DMS 273 treated with DMSO at 0.1 percent for 48 hours (cell line): ENCODE measurements at places on chromosomes 3 and 15.

GRCh38 chr3:174035328-174035886, 637.9 kb downstream of the NLGN1 start:
- DNase-seq: no peak

DNA sequence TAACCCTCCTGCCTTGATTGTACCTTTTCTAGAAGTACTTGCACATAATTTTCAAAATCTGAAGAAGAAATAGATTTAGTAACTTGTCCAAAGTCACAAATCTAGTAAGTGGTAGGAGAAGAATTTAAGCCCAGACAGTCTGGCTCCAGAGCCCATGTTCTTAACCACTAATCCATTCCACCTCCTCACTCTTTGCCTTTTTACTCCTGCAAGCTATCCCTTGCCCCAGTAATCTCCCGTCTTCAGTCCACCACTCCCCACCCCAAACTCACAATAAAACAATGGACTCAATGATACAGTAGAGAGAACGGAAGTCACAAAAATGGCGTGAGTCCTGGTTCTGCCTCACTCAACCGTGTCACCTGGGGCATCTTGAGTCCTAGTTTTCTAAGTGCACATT, 48.7 kb downstream of the SETMAR start:
- DNase-seq: no peak

DNA sequence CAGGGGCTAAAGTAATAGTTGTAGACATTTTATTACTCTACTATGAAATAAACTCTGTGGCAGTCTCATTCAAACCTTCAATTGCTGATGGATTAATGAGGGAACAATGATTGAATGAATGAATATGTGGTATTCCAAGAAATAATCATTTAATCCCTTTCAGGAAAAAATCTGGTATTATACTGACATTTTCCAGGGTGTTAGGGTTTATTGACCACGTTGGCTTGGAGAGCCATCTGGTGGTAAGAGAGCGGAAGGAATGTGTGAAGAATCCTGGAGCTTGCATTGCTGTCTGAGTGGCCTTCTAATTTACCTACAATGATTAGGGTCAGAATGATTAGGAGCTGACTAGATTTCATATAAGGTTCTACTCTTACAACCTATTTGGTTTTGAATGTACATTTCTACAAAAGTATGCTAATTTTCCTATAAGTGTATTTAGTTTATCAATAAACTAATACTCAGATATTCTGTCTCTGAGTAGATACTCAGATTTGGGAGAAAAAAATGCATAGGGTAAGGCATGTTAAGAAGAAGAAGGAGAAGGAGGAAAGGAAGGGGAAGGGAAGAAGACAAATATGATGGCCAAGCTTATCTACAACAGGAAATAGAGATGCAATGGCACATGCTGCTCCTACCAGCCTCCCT, 249.9 kb downstream of the ROBO1 start:
- DNase-seq: no peak

DNA sequence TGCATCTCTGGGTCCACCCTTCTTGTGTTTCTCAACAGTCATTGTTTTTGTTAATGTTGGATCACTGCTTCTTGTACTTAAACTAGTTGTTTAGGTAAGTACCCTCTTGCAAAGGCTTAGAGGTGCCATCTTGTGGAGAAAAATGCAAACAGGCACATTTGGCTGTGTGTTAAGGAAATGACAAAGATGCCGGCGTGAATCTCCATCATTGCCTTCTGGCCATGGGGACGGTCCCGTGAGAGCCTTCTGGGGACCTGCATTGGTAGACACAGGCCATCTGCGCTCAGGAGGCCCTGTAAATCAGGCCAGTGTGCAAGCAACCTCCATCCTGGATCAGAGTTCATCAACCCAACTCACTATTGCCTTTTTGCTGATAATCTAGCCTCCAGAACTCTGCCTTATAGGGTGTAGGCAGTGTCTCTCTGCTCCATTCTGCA, 158.6 kb upstream of the NR2E3 start:
- no peak for DNase-seq

DNA sequence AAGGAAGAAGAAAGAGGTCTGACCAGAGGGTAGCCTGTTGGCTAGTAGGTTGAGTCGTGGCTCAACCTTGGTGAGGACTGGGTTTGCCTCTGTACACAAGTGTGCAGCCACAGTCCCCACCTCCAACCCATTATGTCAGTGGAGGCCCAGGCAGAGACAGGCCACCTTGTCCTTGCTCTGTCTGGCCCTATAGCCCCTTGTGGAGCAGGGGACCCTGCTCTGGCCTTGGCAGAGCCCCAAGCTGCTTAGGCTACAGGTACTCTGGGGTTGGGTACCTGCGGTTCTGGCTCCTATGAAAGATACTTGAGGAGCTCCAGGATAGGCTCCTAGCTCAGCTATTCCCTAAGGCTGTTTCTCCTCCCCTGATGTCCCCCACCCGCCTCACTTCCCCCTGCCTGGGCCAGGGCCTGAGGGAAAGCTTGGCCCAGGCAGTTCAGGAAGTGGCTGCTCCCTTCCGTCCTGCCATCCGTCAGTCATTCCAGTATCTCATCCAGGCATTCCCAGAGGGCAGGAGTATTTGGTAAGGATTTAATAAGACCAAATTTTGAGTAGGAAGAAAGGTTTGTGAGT, 44.0 kb downstream of the FGD5 start:
- no peak for DNase-seq

- DNase-seq: no peak
These were observed 65.4 kb downstream of the AQP9 start for GRCh38 chr15:58203537-58203936.

DNA sequence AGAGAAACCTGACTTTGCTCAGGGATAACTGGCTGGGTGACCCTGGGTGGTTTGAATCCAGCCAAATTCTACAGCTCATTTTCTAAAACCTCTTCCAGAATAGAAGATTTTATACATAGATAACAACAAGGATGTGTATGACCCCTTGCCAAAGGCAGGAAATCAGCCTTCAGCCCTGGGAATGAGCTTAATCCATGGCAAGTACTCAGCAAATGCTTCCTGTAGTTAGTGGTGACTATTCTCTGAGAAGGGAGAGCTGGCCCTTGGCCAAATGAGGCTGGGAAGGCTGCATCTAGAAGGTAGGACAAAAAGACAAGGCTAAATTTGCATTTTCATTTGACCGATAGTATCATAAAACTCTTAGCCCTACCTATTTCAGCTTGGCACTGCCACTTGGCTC, 4.6 kb upstream of the HACD3 start:
- DNase-seq: no peak

DNA sequence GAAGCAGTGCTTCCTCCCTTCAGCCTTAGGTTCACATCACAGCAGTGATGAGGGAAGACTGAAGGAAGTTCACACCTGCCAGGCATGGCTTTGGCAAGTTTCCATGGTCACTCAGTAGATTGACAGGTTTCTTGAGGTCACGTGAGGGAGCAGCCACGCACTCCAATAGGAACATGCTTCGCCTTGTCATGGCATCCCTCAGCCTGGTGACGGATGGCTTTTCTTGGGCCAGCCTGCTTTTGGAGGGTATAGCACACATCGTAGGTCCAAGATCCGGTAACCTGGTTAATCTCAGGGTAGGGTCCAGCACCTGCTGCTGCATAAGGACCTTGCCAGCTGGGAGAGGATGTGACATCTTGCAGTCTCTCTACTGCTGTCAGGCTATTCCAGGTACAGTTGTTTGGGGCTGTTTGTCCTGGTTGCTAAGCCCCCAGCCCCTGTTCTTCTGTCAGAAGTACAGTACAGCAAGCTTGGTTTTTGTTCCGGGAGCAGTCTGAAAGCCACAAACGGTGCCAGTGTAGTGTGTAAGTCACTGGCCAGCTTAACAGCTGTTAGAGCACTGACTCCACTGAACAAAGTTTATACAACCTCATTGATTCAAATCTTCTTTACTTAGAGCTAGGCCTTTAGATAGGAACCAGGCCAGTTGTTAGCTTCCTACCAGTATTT, 42.3 kb downstream of the PSMD6 start:
- DNase-seq: no peak

- DNase-seq: no peak
These were observed 29.3 kb downstream of the TMED3 start for GRCh38 chr15:79340315-79340602.

- no peak for DNase-seq
These were observed 141.2 kb upstream of the SLCO3A1 start for GRCh38 chr15:91712286-91712685.

GRCh38 chr3:22960105-22960984, 242.8 kb upstream of the UBE2E2 start:
- no peak for DNase-seq
